Common myeloid progenitor, CD34-positive (primary cell): ENCODE measurements at places on chromosomes 6 and 20.
A peak's percentile ranks its signal among the peaks of the same experiment; 100 is the strongest.

- H3K4me1 ChIP-seq, result peaks cover 37% of the 10 kb centered on the region
- peak; percentile 84 for DNase-seq
- H3K27ac ChIP-seq, result peak overlapping the region; percentile 91
- H3K27me3 ChIP-seq, result no peaks in the 10 kb centered on the region
- H3K36me3 ChIP-seq, result no peaks in the 10 kb centered on the region
These were observed 659 bp downstream of the TMX4 start for GRCh38 chr20:8018958-8019245.

GRCh38 chr6:106820412-106820852, 154.1 kb downstream of the CD24 start:
- H3K4me3 ChIP-seq, result no peak overlapping the region
- no peaks in the 10 kb centered on the region for H3K27me3 ChIP-seq
- no peak for DNase-seq
- H3K4me1 ChIP-seq, result no peaks in the 10 kb centered on the region
- no peak overlapping the region for H3K27ac ChIP-seq
- H3K36me3 ChIP-seq, result no peaks in the 10 kb centered on the region

GRCh38 chr20:539191-539590, 4.4 kb downstream of the CSNK2A1 start:
- peaks cover 34% of the 10 kb centered on the region for H3K4me1 ChIP-seq
- H3K27me3 ChIP-seq, result no peaks in the 10 kb centered on the region
- no peak overlapping the region for H3K4me3 ChIP-seq
- H3K36me3 ChIP-seq, result peaks cover 3% of the 10 kb centered on the region
- no peak overlapping the region for H3K27ac ChIP-seq

GRCh38 chr6:146914489-146915483, 289.4 kb upstream of the STXBP5 start:
- no peaks in the 10 kb centered on the region for H3K27me3 ChIP-seq
- no peak overlapping the region for H3K4me3 ChIP-seq
- peaks cover 37% of the 10 kb centered on the region for H3K4me1 ChIP-seq
- peak; percentile 95 for DNase-seq
- no peaks in the 10 kb centered on the region for H3K36me3 ChIP-seq

DNA sequence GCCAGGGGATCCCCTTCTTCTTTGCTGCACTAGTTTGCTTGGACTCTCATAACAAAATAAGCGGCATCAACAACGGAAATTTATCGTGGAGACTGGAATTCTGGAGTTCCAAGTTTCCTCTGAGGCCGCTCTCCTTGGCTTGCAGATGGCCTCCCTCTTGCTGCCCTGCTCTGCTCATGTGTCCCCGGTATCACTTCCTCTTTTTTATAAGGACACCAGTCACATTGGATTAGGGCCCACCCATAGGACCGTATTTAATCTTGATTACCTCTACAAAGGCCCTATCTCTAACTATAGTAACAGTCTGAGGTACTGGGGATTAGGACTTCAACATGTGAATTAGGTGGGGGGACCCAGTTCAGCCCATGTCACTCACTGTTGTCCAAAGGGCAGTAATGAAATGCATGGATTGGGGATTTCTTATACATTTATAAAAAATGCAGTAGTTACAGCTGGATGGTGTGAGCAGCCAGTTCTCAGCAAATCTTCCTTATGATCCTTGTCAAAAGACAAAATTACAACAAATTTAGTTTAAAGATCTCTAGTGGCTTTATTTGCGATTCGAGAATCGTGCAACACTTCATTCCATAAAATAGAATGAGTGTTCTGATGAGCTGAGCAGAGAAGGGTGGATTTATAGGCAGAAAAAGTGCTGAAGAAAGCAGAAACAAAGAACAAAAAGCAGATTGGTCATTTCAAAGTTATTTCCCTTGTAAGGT, 59.3 kb upstream of the AKAP12 start:
- no peaks in the 10 kb centered on the region for H3K4me1 ChIP-seq
- H3K27me3 ChIP-seq, result no peaks in the 10 kb centered on the region
- no peak overlapping the region for H3K4me3 ChIP-seq
- H3K36me3 ChIP-seq, result no peaks in the 10 kb centered on the region
